ENCODE measurements at places on chromosomes 2 and 18.

GRCh38 chr2:39265315-39265714 lies 21.5 kb upstream of the CDKL4 start:
- DNase-seq: no peak

DNA sequence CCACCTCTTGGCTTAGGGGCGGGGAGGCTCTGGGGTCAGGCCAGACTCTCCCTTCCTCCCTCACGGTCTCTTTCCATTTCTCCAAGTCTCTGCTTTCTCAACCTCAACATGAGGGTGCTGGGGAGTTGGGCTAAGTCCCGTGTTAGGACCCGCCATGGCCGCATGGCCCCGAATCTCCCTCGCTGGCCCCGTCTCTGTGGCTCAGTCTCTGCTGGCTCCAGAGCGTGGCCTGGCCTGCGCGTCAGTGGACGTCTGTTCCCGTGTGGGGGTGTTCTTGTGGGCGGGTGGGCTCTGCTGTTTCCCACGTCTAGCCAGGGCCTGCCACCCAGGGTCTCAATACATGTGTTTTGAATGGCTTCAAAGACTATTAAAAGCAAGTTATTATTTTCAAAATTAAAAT lies 12.4 kb downstream of the ALLC start:
- no peak for DNase-seq

GRCh38 chr2:30775833-30776232 lies 31.4 kb downstream of the CAPN13 start:
- no peak for DNase-seq

GRCh38 chr2:40964509-40965250 lies 512.8 kb upstream of the SLC8A1 start:
- DNase-seq: no peak

DNA sequence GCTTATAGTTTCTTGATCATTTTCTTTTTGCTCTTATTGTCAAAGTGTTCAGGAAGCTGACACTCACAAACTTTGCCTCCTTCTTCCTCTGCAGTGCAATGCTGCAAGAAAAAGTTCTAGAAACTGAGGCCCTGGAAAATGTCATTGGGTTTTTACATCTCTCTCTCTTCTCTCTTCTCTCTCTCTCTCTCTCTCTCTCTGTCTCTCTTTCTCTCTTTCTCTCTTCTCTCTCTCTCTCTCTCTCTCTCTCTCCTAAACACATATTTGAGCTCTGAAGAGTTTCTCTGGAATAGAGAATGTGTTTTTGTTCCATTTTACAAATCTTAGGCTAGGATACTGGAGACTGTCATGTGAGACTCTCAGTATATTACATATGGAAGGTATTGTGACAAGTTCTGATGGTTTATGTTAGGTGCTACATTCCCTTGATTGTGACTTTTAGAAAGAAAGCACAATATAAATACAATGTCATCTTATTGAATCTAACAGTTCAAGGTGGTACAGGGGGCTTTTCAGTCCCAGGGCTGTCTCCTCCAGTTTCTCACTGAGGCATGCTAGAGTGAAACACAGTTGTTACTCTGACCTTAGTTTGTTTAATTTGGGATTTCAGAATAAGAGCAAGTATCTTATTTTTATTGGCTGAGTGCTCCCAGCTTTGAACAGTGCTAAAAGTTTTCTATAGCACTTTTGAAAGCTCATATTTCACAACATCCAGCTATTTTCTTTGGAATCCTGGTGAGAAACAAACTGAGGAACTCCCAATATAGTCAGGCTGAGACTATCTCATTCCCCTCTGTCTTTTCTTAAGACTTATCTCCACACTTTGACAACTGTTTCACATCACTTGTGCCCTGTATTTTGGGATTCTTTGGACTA lies 41.4 kb upstream of the EHBP1 start:
- DNase-seq: no peak

DNA sequence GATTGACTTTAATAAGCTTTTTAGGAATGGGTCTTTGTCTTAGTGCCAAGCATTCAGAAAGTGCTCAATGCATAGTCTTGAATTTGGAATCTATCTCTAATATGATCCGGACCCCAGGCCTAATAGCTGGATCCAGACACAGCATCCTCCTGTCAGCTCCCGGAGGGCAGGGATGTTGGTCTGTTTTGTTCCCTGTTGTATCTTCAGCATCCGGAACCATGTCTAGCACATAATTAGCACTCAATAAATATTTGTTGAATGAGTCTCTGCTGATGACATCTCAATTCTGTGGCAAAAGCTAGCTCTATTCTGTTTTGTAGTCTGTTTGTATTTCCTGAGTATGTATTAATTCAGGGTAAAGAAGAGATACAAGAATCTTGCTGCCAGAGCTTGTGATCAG lies 169.1 kb downstream of the DCDC2C start:
- no peak for DNase-seq

DNA sequence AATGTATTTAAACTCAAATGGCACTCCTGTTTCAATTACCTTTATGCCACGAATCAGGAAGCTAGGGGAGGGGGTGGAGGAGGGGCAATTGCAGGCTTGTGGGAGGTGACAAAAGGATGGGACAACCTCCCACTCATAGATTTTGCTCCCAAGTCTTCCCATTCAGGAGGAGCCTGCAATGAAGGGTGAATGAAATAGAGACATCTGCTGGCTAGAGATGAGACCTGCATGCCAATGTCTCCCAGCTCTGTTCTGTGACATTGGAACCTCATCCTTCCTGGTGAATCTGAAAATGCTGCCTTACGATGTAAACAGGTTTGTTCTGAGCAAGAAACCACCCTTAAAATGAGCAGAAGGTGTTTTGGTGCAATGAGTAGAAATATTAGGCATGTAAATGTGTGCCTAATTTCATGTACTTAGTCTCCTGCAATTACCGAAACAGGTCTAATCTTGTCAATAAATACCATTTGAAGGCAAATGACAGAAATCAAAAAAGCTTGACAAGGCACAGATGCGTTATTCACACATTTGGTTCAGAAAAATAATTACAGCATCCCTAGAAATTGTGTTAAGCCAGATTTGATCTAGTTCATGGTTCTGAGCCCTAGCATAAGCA lies 2.7 kb upstream of the PID1 start:
- DNase-seq: peak; percentile 40

DNA sequence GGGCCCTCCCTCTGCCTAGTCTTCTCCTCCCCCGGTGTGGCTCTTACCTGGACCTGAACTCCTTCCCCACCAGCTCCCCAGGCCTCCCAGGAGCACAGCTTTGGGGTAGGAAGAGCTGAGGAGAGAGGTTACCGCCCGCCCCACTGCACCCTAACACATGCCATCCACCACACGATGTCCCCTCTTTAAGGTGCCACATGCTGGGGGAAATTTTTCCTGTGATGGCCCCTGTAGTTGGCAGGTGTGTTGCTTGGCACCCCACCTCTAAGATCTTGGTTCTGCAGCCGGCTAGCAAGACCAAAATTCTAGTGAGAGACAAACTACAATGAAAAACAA lies 6.9 kb upstream of the TEX261 start:
- DNase-seq: no peak

GRCh38 chr2:170505631-170506275 lies 209.4 kb upstream of the SP5 start:
- DNase-seq: no peak

DNA sequence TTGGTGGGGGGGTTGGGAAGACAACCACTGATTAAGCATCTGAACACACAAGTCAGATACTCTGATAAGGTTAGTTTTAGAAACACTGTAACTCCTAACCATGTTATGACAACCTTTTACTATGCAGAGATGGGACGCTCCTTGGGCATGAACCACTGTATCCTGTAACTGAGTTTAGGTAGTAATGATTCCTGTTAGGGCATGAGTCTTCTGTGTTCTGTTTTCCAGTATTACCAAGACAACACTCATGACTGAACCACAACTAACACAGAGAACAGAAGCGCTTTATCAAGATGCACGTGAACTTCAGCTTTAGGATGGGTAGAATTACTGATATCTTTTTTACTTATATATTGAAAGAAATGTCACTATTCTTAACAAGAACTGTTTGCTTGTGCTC lies 14.1 kb upstream of the CREB1 start:
- DNase-seq: no peak

DNA sequence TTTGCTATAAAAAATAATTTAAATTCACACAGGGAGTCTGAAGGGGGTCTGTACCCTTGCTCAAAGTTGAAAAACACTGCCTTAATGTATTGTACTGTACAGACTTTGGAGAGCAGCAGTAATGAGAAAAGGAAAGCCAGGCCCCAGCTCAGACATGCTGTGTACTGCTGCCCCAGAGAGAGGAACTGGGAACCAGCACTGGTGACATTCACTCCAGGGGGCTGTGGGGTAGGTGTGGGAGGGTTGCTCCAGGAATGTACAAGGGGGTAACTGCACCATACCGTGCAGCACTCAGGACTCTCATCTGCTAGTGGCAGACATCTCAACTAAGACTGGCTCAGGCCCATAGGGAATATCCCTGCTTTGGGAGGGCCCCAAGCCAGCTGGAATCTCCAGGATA lies 146.0 kb upstream of the RMP24 start:
- DNase-seq: no peak

DNA sequence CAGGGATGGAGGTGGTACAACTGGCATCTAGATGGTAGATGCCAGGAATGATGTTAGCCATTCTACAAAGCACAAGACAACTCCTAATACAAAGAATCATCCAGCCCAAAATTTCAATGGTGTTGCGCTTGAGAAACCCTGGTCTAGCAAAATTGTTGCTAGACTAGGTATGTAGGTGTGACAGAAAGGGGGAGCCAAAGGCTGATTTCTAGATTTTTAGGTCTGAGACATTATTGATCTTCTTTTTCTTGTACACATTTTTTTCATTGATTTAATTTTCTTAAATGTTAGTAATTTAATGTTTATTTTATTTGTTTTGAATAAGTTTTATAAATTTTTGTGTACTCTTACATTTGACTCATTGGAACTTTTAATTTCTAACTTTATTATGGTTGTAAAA lies 216.4 kb downstream of the FSIP2 start:
- no peak for DNase-seq

DNA sequence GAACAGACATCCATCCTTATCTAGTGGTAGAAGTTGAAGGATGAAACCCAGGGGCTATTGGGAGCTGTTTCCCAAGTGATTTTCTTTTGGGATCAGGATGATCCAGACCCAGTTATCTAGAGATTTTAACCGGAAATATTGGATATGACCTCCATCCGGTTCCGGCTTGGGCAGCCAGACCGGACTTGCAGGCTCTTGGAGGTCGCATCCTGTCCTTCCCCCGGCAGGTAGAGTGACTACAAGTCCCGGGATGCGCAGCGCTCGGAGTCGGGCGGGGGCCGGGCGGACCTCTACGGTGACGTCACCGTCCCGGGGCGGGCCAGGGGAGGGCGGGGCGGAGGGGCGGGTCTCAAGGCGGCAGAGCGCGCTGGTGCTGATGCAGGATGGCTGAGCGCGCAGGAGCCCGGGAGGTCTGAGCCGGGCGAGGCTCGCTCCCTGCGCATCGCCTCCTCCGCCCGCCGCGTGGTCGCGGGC lies at the start of gene KIF5C:
Gene KIF5C (plus strand): TSS at position 360 of the 474 bp plus-strand sequence. CDS start 391 bp downstream, outside the sequence.
- peak; percentile 94 for DNase-seq

- no peak for DNase-seq
Measured at GRCh38 chr2:7329465-7329864, 412.3 kb downstream of the RNF144A start.

GRCh38 chr2:196712867-196713266 lies 73.4 kb downstream of the CCDC150 start:
- no peak for DNase-seq

DNA sequence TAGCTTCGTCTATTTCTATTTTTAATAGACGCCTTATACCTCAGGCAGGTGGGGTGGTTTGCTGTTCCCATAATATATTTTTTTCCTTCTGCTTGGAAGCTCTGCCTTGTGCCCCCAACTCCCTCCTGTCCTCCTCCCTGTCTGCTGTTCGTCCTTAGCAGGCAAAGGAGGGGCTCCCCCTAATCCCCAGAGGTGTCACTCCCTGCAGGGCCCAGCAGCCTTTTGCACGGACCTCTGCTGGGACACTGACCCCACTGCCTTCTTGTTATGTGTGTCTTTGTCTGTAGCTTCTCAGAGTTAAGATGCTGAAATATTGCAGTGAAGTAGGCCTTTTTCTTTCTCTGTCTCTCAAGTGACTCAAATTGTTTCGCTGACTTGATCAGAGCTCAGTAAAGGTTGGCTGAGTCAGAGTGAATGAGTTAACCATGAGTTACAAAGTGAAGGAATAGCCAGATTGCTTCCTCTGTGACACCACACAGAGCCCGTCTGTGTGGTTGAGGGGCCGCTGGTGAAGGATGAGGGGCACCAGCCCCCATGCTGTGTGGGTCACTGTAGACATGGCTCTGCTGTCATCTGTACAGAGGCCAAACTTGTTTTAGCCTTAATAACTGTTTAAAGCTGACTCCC lies 47.7 kb downstream of the PRKCE start:
- no peak for DNase-seq

DNA sequence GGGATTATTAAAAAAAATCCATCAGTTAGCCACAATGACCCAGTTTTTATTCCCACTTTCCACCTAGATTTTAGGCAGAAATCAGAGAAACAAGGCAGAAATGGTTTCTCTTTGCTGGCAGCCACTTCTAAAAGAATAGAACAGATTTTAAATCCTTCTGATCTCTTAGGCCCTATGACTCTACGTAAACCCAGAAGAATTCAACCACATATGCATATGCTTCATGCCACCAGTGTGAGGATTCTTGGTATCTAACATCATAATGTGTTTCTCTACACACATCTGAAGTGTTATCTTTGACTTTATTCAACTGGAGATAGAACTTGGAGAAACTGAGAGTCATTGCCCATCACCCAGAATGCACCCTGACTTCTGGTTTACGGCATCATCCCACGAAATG lies 128.7 kb upstream of the TANK start:
- no peak for DNase-seq

- DNase-seq: no peak
Measured at GRCh38 chr2:63840081-63840784, 1.5 kb upstream of the UGP2 start.

- DNase-seq: no peak
Measured at GRCh38 chr2:166491461-166491860, 2.6 kb downstream of the SCN7A start.

GRCh38 chr2:215356334-215356947 lies 44.6 kb downstream of the ATIC start:
- DNase-seq: no peak

DNA sequence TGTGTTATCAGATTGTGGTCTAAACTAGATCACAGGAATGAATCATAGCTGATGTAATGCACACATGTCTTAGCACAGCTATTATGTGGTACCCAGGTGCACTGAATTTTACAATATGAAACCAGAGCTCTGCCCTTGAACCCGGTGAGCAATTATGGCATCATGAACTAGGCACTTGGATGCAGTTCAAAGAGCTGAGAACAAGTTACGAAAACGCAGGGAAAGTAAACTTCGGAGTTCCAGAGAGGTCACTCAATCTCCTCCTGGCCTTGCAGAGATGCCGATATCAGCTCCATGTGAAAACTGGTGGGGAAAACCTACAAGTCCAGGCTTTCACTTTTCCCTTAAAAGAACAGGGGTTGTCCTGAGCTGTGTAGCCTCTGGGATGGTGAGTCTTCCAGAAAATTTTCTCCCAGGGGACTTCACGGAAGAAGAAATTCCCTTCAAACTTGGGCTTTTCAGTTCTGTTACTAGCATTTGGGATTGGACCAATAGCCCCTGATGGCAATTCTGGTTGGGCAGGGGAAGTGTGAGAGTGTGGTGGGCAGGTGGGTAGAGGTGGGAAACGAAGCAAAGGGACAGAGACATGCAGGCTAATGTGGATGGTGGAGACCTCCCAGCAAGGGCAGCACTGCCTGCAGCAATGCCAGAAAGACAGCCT lies 71.1 kb upstream of the SH3BP4 start:
- no peak for DNase-seq

- no peak for DNase-seq
Measured at GRCh38 chr2:12430407-12431133, 286.2 kb upstream of the TRIB2 start.

- DNase-seq: no peak
Measured at GRCh38 chr2:86020984-86021383, 84.7 kb downstream of the POLR1A start.

Measured in SK-N-DZ (cell line).